ENCODE measurements at places on chromosomes 3 and 15.

DNA sequence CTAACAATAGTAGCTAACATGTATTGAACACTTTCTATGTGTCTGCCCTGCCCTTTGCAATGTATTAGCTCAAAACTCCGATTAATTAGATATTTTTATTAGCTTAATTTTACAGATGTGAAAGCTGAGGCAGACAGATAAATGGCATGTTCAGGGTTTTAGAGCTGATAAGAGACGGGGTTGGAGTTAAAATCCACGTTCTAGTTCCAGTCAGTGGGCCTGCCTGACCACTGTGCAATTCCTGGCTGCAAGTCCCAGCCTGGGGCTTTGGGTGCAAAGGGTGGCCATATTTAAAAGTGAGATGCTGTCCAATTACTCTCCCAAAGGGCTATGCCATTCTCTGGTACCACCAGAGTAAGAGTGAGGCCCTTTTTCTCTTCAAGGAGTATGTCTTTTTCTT, 33.2 kb downstream of the FOXL2 start:
- H3K27ac ChIP-seq: no peak overlapping the region
- H3K27me3 ChIP-seq: no peaks in the 10 kb centered on the region
- no peaks in the 10 kb centered on the region for H3K36me3 ChIP-seq
- H3K4me1 ChIP-seq: peaks cover 7% of the 10 kb centered on the region
- DNase-seq: no peak

DNA sequence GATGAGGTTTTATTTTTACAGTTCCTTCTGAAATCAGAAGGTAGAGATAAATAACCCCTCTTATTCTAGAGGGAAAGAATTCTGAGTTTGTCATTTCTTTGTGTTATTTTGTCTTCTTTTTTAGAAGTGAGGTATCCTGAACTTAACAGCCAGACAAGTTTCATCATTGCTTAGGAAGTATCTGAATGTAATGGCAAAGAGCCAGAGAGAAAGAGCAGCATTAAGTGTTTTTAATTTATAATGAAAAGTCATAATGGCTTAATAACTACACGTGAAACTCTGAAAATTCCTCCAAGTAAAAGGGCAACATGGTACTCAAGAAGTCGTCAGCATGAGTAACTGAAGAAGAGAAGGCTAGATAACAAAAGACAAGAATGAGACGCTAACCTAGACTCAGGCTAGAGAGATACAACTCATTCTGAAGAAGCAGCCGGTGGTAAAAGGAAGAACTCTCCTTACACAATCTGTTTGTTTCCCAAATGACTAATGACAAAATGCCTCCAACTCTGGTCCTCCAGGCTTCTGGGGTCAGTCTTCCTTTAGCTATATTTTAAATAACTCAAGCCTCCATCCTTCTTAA, 116.2 kb upstream of the NECTIN3 start:
- no peak overlapping the region for H3K27ac ChIP-seq
- H3K27me3 ChIP-seq: no peaks in the 10 kb centered on the region
- no peak for DNase-seq
- H3K4me1 ChIP-seq: no peaks in the 10 kb centered on the region
- H3K36me3 ChIP-seq: no peaks in the 10 kb centered on the region

GRCh38 chr15:65937476-65937875, 68.2 kb downstream of the RAB11A start:
- DNase-seq: no peak
- no peaks in the 10 kb centered on the region for H3K27me3 ChIP-seq
- no peak overlapping the region for H3K27ac ChIP-seq
- H3K4me1 ChIP-seq: peaks cover 6% of the 10 kb centered on the region
- H3K36me3 ChIP-seq: no peaks in the 10 kb centered on the region
- H3K4me3 ChIP-seq: no peak overlapping the region

DNA sequence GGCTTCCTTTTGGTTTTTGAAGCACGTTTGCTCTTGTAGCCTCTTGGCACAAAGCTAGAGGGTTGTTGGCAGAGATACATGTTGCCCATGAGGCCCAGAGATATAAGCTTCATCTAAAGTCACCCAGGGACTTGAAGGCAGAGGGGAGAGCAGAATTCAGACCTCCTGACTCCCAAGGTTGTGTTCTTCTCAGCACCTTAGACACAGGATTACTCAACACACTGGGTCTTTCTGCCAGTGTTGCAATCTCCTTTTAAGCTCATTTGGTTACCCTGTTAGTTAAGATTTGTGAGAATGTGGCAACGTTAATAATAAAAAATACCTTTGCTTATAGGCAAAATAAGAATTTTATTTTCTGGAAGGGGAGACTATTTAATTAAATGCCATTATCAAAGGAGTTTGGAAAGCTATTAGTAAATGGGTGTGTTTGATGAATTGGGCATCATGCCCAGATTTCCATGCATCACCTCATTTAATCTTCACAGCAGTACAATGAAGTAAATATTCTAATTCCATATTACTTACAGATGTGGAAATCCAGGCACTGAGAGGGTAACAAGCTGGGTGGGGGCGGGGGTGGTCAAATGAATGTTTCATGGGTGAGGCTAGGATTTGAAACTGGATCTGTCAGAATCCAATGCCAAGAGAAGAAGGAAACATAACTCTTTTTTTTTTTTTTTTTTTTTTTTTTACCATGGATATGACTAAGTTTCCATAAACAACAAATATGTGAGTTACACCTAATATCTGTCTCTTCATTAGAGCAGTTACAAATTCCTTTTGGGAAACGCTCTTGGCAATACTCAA, 183.3 kb downstream of the NR1D2 start:
- H3K27me3 ChIP-seq: no peaks in the 10 kb centered on the region
- no peak for DNase-seq
- H3K4me1 ChIP-seq: no peaks in the 10 kb centered on the region

GRCh38 chr15:61685534-61685933, 374.7 kb downstream of the VPS13C start:
- no peak overlapping the region for H3K27ac ChIP-seq
- H3K4me1 ChIP-seq: no peaks in the 10 kb centered on the region
- no peak for DNase-seq
- no peaks in the 10 kb centered on the region for H3K27me3 ChIP-seq
- no peaks in the 10 kb centered on the region for H3K36me3 ChIP-seq
- H3K4me3 ChIP-seq: no peak overlapping the region

DNA sequence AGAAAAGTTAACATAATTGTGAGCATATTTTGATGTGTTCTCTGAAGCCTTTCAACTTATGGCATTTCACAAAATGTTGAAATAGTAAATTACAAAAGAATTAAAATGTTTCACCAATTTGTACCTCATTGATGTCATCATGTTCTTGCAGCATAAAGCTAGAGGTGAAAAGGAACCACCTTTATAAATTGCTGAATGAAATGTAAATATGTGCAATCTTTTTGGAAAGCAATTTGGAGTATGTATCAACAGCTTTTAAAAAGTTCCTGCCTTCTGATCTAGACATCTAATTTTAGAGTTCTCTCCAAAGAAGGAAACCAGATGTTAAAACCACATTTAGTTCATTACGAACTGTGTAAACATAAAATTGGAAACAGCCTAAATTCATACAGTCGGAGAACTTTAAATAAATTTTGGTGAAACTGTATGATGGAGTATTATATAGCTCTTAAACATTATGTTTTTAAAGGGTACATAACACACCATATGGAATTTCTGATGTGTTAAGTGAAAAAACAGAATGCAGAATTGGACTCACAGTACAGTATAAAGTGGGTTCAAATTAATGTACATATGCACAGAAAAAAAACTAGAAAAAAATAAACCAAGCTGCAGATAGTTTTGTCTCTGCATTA, 311.2 kb upstream of the NAALADL2 start:
- H3K27me3 ChIP-seq: no peaks in the 10 kb centered on the region
- no peak overlapping the region for H3K4me3 ChIP-seq
- no peaks in the 10 kb centered on the region for H3K36me3 ChIP-seq
- no peak overlapping the region for H3K27ac ChIP-seq
- H3K4me1 ChIP-seq: no peaks in the 10 kb centered on the region
- no peak for DNase-seq

GRCh38 chr3:108806316-108806715, 16.3 kb upstream of the TRAT1 start:
- peaks cover 18% of the 10 kb centered on the region for H3K4me1 ChIP-seq
- peak; percentile 80 for DNase-seq
- peak overlapping the region; percentile 35 for H3K27ac ChIP-seq
- no peaks in the 10 kb centered on the region for H3K27me3 ChIP-seq
- no peaks in the 10 kb centered on the region for H3K36me3 ChIP-seq

GRCh38 chr15:61188168-61188567, 40.9 kb downstream of the RORA start:
- no peak for DNase-seq
- no peak overlapping the region for H3K27ac ChIP-seq
- H3K36me3 ChIP-seq: no peaks in the 10 kb centered on the region
- H3K4me1 ChIP-seq: no peaks in the 10 kb centered on the region
- no peaks in the 10 kb centered on the region for H3K27me3 ChIP-seq

DNA sequence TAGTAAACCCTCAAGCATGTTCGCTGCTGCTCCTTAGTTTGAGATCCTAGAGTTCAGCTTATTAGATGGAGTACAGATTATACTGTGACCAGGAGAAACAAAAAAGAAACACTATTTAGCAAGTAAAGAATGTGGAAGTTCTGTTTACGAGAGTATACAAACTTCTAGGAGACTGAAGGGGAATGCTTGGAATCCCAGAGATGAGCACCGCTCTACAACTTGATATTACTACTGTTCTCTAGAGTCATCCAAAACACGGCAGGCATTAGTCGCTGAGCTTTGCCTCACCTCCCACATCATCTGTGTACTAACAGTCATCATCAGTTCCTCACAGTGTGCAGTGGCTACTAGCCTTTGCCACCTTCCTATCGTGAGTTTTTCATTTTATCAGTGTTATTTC, 121.4 kb upstream of the CHRM5 start:
- H3K27me3 ChIP-seq: no peaks in the 10 kb centered on the region
- no peak for DNase-seq
- no peaks in the 10 kb centered on the region for H3K4me1 ChIP-seq
- H3K4me3 ChIP-seq: no peak overlapping the region

DNA sequence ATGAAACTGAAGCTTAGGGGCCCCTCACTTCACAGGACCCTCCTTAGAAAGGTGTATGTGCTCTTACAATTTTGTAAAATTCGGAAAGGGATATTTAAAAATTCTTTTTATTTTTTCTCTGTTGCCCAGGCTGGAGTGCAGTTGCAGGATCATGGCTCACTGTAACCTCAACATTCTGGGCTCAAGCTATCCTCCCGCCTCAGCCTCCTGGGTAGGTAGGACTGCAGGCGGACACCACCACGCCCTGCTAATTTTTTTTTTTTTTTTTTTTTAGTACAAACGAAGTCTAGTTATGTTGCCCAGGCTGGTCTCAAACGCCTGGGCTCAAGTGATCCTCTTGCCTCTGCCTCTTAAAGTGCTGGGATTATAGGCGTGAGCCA, 45.1 kb upstream of the SPATA12 start:
- no peaks in the 10 kb centered on the region for H3K4me1 ChIP-seq
- H3K27ac ChIP-seq: no peak overlapping the region
- H3K27me3 ChIP-seq: no peaks in the 10 kb centered on the region
- no peak for DNase-seq
- no peaks in the 10 kb centered on the region for H3K36me3 ChIP-seq

GRCh38 chr3:62481962-62482361, 108.6 kb upstream of the FEZF2 start:
- DNase-seq: no peak
- H3K36me3 ChIP-seq: no peaks in the 10 kb centered on the region
- no peak overlapping the region for H3K27ac ChIP-seq
- no peaks in the 10 kb centered on the region for H3K4me1 ChIP-seq
- no peaks in the 10 kb centered on the region for H3K27me3 ChIP-seq

DNA sequence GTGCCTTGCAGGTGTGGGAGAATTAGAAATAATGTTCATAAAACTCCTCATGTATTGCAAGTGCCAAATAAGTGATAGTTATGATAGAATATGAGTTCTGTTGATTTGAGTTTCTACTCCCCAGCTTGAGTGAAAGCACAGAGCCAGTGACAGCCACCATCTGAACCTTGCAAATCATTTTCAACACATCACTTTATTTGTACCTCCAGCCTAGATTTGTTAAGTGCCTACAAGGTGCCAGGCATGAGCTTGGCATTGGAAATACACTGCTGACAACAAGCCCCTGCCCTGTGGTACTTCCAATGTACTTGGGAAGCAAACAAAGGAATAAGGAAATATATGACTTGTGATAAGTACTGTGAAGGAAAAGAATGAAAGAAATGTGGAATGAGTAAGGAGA, 17.0 kb downstream of the FEZF2 start:
- no peaks in the 10 kb centered on the region for H3K27me3 ChIP-seq
- no peaks in the 10 kb centered on the region for H3K36me3 ChIP-seq
- no peak overlapping the region for H3K27ac ChIP-seq
- H3K4me1 ChIP-seq: no peaks in the 10 kb centered on the region
- H3K4me3 ChIP-seq: no peak overlapping the region

DNA sequence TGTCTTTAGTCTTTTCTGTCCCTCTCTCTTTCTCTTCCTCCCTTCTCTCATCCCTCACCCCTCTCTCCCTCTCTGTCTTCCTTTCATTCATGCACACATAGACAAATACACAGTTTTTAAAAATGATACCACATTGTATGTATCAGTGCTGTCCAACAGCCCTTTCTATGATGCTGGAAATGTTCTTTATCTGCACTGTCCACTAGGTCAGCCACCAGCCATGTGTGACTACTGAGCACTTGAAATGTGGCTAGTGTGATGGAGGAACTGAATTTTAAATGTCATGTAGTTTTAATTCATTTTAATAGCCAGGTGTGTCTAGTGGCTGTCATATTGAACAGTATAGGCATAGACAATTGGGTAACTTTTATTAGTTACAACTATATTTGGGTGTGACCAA, 34.9 kb downstream of the COL6A5 start:
- DNase-seq: no peak
- H3K36me3 ChIP-seq: no peaks in the 10 kb centered on the region
- no peak overlapping the region for H3K4me3 ChIP-seq
- no peaks in the 10 kb centered on the region for H3K4me1 ChIP-seq
- H3K27ac ChIP-seq: no peak overlapping the region
- H3K27me3 ChIP-seq: no peaks in the 10 kb centered on the region

GRCh38 chr3:8579096-8579495, 65.5 kb downstream of the SSUH2 start:
- no peaks in the 10 kb centered on the region for H3K4me1 ChIP-seq
- H3K27me3 ChIP-seq: no peaks in the 10 kb centered on the region
- H3K27ac ChIP-seq: no peak overlapping the region
- DNase-seq: no peak

DNA sequence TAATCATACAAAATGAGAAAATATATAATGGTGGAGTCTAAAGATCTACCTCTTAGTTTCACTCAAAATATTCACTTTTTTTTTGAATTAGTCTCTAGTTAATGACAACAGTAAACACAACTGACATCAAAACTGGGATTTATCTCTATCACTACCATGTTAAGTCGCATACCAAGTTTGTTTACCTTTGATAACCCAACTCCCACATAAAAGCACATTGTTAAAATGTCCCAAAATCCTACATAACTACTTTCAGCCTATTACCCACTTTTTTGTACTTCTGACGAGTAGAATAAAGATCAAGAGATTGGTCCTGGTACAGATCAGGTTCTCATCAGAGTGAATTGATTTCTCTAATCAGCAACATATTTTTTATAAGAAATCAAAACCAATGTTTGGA, 518.5 kb downstream of the EPHA3 start:
- no peak overlapping the region for H3K27ac ChIP-seq
- no peaks in the 10 kb centered on the region for H3K4me1 ChIP-seq
- no peak overlapping the region for H3K4me3 ChIP-seq
- no peaks in the 10 kb centered on the region for H3K36me3 ChIP-seq

GRCh38 chr3:171984883-171985282, 54.5 kb upstream of the FNDC3B start:
- H3K4me3 ChIP-seq: no peak overlapping the region
- DNase-seq: no peak
- H3K27me3 ChIP-seq: no peaks in the 10 kb centered on the region
- no peaks in the 10 kb centered on the region for H3K36me3 ChIP-seq
- no peaks in the 10 kb centered on the region for H3K4me1 ChIP-seq
- H3K27ac ChIP-seq: no peak overlapping the region
